ENCODE measurements at places on chromosomes 1 and 21.
A peak's percentile ranks its signal among the peaks of the same experiment; 100 is the strongest.

DNA sequence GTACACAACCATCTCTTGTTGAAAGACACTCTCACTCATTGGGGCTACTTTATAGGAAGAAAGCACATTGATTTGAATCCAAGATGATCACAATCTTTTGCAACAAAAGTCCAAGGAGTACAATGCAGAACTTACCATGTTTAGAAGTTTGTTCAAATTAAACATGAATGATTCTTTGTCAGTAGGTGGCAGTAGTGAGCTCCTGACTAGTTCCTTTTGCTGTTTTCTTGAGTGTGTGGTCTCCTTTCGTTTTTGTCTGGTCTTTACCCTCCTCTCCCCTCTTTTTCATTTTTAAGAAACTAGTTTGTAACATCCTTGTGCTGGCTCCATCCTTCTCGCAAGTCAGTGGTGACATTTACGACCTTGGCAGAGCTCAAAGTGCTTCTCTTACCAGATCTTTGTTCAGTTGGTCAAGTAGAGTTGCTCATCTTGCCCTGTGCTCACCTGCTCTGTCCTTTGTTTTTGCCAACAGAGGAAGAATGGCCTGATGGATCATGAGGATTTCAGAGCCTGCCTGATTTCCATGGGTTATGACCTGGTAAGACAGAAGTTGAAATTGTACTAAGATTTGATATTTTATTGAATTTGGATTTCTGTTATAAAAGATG, 35.7 kb upstream of the MTR start:
- peak; percentile 30 for DNase-seq

GRCh38 chr1:238252033-238252802, 361.5 kb upstream of the ZP4 start:
- peak; percentile 32 for DNase-seq

GRCh38 chr21:44485254-44485793, 30.0 kb downstream of the LRRC3 start:
- DNase-seq = no peak

DNA sequence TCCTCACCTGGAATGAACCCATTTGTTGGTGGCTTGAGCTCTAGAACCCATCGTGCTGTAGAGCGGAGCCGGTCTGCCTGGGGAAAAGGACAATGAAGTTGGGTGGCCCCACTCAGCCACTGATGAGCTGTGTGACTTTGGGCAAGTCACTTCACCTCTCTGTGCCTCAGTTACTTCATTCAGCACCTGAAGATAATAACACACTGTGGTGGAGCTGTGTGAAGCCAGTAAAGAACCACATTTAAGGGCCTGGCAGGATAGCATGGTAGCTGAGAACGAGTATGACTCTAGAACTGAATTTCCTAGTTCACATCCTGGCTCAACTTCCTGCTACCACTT, 37.1 kb downstream of the EPHB2 start:
- no peak for DNase-seq

DNA sequence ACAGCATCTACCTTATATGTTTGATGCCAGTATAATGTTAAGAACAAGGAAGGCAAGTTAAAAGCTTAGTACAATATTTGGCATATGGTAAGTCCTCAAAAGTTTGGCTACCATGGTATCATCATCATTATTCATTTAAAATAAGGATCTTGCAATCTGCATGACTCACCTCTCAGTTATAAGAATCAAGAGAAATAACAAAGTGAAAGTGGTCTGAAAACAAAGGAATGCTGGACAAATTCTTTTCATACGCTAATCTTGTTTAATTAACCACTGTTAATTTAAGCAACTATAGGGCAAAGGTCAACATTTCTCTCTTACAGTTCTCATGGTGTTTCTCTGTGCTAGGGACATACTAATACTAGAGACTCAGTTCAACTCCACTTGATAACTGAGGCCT, 13.0 kb upstream of the CLDN19 start:
- no peak for DNase-seq

- no peak for DNase-seq
Observed at GRCh38 chr1:201319631-201320030, 36.3 kb downstream of the PKP1 start.

- no peak for DNase-seq
Observed at GRCh38 chr1:180187626-180188025, 33.0 kb downstream of the QSOX1 start.

DNA sequence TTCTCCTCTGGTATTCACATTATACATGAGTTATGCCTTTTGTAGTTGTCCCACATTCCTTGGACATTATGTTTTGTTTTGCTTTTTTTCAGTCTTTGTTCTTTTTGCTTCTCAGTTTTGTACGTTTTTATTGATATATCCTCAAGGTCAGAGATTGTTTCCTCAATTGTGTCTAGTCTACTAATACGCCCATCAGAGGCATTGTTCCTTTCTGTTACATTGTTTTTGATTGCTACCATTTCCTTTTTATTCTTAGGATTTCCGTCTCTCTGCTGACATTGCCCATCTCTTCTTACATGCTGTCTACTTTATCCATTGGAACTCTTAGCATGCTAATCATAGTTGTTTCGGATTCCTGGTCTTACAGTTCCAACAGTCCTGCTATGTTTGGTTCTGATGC, 27.8 kb upstream of the MPC2 start:
- DNase-seq = no peak

- DNase-seq = no peak
Observed at GRCh38 chr1:116944613-116945012, 34.9 kb downstream of the PTGFRN start.

- peak; percentile 64 for DNase-seq
Observed at GRCh38 chr1:245153081-245153551, 1.7 kb upstream of the KIF26B start.

DNA sequence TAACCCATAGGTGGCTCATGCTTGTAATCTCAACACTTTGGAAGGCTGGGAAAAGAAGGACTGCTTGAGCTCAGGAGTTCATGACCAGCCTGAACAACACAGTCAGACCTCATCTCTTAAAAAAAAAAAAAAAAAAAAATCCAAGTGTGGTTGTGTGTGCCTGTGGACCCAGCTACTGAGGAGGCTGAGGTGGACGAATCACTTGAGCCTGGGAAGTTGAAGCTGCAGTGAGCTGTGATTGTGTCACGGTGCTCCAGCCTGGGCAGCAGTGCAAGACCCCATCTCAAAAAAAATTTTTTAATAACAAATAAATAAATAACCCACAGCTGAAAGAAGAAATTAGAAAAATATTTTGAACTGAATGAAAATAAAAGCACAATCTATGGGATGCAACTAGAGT, 13.8 kb downstream of the INTS7 start:
- no peak for DNase-seq

DNA sequence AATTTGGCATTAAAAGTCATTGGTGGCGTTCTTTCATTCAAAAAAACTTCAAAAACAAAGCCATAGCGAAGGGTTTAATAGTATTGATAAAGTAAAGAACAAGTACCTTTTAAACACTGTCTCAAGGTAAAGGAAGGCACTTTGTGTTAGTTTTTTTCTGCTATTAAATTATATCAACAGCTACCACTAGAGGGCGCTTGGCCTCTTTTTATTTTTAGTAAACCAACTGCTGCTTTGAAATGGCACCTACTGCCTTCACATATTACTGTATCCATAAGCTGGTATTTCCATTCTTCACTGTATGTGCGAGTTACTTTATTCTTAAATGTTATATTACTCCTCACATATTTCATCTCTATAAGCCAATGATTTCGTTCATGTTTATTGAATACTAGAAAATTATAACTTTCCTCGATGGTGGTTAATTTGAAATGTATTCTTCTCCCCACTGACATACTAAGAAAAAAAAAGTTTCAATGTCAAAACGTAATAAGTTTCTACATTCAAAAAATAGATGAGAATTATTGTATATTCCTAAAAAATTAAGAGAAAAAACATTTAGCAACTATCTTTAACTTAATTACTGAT, 125.7 kb upstream of the CXADR start:
- DNase-seq = peak; percentile 82

- DNase-seq = no peak
Observed at GRCh38 chr1:108531444-108531843, 28.5 kb upstream of the EEIG2 start.

DNA sequence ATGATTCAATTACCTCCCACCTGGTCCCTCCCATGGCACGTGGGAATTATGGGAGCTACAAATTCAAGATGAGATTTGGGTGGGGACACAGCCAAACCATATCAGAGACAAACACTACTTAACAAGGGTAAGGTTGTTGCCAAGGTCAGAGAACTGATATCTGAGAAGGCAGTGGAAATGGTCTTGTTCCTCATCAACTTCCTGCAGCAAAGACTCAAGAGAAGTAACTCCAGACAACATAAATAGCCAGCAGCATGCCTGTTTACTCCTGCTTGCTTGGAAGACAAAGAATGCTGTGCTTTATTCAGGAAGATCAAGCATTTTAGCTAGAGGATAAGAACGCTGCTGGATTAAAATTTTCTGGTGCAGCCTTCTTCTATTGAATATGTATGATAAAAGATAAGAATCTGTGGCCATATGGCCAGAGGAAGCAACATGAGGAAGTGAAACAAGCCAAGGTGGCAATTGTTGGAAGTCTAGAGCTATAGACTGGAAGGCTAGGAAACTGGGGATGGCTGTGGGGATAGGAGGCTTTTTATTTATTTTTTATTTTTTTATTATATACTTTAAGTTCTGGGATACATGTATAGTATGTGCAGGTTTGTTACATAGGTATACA, 36.4 kb downstream of the DDAH1 start:
- DNase-seq = no peak

DNA sequence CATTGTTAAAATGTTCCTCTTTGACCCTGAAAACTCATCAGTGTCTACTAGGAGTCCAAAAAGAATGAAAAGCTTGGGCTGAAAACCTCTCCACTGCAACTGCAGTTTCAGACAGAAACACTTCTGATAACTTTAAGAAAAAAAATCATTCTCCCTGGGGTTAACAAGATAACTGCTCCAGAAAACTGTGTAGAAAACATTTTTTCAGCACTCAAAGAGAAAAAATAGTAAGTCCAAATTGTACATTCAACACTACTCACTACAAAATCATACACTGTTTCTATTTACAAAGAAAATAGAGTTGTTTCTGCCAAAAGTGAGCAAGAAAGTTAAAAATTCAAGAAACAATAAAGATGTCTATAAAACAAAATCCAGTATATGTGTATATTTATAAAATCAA, 157.8 kb downstream of the RERE start:
- no peak for DNase-seq

- no peak for DNase-seq
Observed at GRCh38 chr1:203523667-203524066, 29.7 kb downstream of the OPTC start.

GRCh38 chr1:37471345-37472231, 2.8 kb upstream of the ZC3H12A start:
- peak; percentile 52 for DNase-seq

DNA sequence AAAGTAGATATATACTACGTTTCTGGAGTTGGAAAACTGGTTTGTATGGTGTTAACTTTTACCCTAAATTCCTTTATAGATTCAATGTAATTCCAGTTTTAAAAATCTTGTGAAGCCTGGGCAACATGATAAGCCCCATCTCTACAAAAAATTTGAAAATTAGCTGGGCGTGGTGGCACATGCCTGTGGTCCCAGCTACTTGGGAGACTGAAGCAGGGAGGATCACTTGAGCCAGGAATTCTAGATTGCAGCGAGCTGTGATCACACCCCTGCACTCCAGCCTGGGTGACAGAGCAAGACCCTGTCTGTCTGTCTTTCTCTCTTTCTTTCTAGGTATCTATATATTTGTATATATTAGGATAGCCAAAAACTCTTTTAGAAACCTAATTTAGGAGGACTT, 141.9 kb downstream of the CLEC20A start:
- no peak for DNase-seq

DNA sequence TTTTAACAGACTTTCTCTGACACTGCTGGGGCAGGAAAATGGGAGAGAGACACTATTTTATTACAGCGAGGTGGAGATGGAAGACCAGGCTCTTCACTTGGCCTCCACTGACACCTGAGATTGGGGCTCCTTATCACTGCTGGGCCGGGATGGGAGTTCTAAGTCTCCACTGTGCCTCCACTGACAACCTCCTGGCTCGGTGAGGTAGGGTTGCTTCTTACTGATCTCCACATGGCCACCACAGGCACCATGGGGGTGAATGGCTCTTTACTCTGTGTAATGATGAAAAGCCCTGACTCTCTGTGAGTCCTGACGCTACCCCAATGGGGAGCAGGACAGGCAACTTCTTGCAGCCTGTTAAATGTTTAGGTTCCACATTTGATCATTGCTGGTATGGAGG, 67.7 kb downstream of the ATP1A1 start:
- DNase-seq = no peak

GRCh38 chr1:21946836-21947587, 9.9 kb upstream of the HSPG2 start:
- no peak for DNase-seq

DNA sequence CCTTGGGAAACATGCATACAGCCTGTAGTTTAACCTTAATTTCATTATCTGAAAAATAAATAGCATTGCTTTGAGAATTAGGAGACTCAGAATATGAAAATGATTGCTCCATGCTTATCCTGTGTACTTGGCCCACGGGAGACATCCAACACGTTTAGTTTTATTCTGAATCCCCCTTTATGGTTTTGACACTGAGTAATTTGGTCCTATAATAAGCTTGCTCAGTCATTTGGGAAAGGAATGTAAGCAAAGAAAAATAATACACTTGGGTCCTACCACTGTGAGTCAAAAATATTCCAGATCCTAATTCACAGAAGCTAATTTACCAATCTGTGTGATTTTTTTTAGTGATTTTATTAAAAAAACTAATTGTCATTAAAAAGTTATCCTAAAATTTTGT, 557.3 kb downstream of the USP25 start:
- no peak for DNase-seq

DNA sequence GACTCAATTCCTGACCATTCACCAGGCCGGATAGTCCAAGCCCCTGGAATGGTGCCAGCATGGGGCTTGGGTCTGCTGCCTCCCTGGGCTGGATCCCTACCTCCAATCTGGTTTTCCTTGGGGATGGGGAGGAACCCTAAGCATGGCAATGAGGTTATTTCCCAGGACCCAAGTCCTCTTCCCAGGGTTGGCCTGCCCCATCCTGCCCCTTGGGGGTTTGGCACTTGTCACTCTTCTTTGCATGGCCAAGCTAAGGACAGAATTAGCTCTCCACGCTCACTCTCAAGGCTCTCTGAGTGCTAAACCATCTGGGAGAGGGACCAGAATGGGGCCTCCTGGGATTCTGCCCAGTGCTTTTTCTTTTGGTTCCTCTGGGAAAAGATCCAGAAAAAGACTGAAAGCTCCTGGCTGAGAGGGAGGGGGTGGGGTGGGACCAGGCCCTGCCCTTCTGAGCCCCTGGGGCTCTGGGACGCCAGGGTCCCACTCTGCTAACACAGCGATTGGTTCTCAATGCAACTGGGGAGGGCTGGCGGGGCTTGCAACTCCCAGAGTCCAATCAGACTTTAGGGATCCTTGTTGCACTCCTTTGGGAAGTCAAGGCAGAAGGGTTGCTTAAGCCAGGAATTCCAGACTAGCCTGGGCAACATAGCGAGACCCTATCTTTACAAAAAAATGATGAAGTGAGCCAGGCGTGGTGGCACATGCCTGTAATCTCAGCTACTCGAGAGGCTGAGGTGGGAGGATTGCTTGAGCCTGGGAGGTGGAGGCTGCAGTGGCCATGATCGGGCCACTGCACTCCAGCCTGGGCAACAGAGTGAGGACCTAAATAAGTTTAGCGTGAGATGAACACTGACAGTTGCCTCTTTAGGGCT, 52.7 kb downstream of the DHRS3 start:
- DNase-seq = peak; percentile 51

GRCh38 chr1:240575981-240576662, 35.8 kb downstream of the GREM2 start:
- no peak for DNase-seq

Data from putamen (tissue), 1 donor.